ENCODE measurements at places on chromosomes 4 and X.

DNA sequence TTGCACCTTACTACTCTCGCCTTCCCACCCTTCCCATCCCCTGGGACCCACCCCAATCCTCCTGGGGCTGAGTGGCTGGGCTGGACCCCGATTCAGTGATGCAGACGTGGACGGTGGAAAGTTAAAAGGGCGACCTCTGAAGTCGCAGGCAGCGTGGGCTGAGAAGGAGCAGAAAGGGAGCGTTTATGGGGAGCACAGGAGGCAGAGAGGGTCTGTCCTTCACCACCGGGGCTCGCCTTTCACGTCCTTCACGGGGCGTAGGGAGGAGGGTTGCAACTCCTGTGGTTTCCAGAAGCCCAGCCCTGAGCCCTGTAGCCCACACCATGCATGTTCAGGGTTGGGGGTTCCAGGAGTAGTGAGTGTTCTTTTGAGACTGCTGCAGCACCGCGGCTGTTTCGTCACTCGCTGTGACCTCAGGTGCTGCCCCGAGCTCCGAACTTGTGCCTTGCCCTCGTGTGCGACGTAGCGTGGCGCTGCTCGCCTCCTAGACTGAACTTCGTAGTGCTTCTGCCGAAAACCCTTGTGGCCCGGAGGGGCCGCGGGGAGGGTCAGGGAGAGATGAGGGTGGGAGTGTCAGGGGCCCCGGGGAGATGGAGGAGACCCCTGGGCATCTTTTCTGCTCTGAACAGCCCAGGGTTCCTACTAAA, 1.6 kb downstream of the NHS start:
- no peak for DNase-seq

GRCh38 chr4:41957634-41958033, 22.4 kb downstream of the TMEM33 start:
- DNase-seq: no peak

DNA sequence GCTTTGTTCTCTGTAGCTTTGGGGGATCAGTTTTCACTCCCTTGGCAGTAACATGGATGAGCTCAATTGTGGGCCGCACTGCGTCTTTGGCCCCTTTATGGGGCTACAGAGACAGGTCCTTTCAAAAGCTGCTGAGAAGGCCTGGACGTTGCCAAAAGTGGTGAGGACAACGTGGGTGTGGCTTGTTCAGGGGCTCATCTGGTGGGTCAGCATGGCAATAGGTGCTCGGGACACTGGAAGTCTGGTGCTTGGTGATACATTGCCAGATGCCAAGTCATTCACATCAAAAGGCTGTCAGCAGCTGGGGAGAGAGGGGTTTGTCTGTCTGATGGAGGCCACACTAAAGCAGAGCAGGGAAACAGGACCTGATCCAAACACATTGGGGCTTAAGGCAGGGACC, 149.8 kb upstream of the EOLA2 start:
- no peak for DNase-seq

GRCh38 chr4:161546902-161547301, 616.9 kb downstream of the FSTL5 start:
- DNase-seq: no peak

- DNase-seq: no peak
These were observed 72.4 kb upstream of the GATB start for GRCh38 chr4:151833174-151833573.

DNA sequence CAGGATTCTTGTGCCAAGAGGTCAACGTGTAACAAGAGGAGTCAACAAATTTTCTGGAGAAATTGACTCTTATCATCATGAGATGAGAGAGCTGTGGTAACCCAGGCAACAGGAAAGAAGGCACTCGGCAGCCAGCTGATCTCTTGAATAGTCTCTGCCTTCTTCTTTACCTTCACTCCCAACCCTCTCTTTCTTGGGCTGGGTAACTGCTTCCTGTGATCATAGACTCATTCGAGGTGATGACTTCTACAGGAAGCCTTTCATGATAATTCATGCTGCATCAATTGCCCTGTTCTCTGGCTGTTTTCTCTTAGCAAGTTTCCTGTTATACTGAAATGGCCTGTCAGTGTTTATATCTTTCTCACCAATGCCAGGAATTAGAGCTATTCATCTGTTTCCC, 70.8 kb upstream of the FSTL5 start:
- DNase-seq: no peak

DNA sequence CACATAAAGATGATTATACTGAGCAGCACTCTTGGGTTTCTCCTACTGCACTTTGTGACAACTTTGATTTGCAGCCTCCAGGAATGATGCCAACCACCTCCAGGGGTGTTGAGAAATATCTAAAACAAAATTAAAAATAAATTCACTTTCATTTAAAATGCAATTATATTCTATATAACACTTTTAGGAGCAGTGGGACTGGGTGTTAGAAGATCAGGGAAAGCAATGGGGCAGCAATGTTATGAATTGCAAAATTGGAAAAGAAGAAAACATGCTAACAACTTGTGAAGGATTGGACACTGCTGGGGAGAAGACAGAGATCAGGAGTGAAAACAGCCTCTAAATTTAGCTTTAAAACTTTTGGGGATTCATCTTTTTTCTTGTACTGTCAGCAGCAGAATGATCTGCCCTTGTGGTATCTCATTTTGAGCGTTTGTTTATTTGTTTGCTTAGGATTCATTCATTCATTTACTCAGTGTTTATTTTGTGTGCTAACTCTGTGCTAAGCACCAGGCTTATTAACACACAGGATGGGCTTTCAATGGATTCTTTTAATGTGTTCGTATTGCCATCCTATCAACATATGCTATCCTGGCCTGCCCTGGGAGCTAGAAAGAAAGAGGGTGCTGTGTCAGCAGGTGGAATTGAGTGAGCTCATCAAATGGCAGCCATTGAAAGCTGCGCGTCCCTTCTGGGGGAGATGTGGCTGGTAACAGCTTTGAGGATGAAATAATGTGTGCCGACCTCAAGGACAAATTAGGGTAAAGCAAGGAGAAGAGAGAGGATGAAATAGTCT, 96.5 kb downstream of the FRMPD4 start:
- no peak for DNase-seq

- no peak for DNase-seq
These were observed 3.1 kb downstream of the KDM6A start for GRCh38 chrX:44876086-44876485.

DNA sequence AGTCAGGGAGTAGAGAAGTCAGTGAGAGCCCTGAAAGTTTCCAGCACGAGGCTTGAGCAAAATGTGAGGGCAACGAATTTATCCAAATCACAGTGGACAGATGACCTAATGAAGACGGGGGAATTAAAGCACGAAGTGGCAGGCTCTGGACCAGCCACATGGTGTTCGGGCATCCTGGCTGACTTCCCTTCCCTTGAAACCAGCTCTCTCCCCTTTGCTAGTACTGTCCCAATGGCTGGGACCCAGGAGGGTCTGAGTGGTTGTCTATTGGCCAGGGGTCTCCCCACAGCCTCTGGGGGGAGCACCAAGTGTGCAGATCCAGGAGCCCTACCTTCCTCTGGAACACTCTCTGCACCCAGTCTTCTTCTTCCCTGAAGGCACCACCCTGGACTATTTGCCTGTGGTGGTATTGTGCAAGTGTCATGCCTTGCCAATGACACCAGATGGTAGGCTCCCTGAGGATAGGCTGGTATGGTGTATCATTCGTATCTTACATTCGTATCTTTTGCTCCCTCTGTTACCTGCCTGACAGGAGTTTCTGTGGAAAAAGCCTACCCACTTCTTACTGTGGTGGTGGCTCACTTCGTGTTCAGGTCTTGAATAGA, 2.1 kb downstream of the APLN start:
- no peak for DNase-seq

GRCh38 chr4:27154706-27155105, 294.1 kb downstream of the STIM2 start:
- no peak for DNase-seq

- no peak for DNase-seq
These were observed 281.3 kb downstream of the PPP3CA start for GRCh38 chr4:101065935-101066485.

DNA sequence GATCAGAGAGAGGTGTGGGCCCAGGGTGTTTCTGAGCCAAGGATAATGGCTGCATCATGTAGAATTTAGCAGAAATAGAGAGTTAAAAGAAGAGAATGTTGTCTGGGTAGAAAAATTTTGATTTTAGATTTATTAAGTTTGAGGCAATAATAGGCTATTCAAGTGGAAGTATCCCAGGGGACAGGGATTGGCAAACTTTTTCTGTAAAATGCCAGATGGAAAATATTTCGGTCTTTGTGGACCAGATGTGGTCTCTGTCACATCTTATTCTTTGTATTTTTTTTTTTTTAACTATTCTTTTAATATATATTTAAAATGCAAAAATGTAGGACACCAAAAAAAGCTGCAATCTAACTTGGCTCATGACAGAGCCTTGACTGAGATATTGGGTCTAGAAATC, 33.1 kb downstream of the IL15 start:
- no peak for DNase-seq

GRCh38 chrX:20139966-20140365, 1.7 kb downstream of the EIF1AX start:
- DNase-seq: no peak

DNA sequence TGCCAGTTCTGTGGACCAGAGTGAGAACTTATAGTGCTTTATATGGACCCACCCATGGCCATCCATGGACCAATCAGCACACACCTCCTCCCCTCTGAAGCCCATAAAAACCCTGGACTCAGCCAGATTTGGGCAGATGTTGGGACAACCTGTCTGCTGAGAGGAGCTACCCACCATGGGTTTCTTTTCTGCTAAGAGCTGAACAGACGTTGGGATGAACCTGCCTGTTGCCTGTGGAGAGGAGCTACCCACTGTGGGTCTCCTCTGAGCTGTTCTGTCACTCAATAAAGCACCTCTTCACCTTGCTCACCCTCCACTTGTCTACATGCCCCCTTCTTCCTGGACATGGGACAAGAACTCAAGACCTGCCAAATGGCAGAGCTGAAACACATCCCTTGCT, 9.0 kb upstream of the HSD17B11 start:
- no peak for DNase-seq

DNA sequence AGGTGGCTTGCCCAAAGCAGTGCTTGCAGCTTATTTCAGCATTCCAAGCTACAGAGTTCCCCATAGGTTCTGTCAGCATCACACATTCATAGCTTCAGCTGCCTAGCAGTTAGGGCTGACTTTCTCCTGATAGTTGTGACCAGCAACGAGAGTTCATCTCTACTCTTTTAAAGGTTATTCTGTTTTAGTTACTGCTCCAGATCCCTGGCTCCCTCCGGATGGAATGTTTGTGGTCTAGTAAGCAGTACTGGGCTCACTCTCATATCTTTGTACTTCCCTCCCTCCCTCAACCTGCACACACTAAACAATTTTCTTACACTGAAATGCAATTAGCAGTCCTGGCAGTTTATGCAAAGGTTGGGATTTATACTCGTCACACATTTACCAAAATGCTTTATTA, 43.9 kb downstream of the PTTG2 start:
- DNase-seq: no peak

- DNase-seq: no peak
These were observed 224.2 kb upstream of the EMCN start for GRCh38 chr4:100742045-100742444.

- no peak for DNase-seq
These were observed 44.6 kb upstream of the GYPA start for GRCh38 chr4:144185086-144185485.

DNA sequence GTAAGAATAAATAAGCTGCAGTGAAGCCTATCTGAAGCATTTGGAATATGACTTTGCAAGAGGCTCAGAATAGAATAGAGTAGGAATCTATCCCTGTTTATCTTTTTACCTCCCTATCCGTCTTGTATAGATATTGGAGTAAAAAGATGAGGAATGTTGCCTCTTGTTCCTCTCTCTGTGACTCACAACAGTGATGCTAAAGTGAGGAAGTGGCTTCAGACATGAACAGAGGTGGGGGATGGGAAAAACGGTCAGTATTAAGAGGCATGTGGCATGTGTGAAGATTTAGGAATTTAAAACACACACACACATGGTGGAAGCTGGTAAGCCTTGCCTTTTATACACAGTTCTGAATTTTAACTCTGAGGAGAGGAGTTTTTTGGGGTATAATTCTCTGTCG, 3.8 kb upstream of the DCAF4L1 start:
- DNase-seq: no peak

- DNase-seq: no peak
These were observed 20.2 kb upstream of the CDKN2AIP start for GRCh38 chr4:183424109-183424744.

- no peak for DNase-seq
These were observed 49.1 kb upstream of the DHRSX start for GRCh38 chrX:2549876-2550275.

GRCh38 chrX:118536687-118537461, 41.3 kb downstream of the DOCK11 start:
- DNase-seq: peak; percentile 10
